ENCODE measurements at places on chromosomes 4 and X.

GRCh38 chr4:103137446-103137827 is 37.8 kb upstream of the BDH2 start:
- DNase-seq: no peak

DNA sequence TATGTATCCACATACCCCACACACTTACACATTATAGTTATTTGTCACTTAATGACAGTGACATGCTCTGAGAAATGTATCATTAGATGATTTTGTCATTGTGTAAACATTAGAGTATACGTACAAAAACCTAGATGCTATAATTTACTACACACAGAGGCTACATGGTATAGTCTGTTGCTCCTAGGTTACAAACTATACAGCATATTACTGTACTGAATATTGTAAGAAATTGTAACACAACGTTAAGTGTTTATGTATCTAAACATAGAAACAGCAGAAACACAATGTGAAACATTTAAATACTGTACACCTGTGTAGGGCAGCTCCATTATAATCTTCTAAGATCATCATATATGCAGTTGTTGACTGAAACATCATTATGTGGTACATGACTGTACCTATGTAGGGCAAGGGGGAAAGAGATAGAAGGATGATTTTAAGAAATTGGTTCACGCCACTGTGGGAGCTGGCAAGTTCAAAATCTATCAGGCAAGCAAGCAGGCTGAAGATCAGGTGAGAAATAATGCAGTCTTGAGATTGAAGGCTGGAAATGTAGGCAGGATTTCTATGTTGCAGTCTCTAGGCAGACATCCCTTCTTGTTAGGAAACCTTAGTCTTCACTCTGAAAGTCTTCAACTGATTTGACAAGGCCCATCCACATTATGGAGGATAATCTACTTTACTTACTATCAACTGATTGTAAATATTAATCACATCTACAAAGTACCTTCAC is 78.0 kb upstream of the CPEB2 start:
- no peak for DNase-seq

GRCh38 chr4:138560448-138560847 is 318.3 kb upstream of the SLC7A11 start:
- DNase-seq: no peak

DNA sequence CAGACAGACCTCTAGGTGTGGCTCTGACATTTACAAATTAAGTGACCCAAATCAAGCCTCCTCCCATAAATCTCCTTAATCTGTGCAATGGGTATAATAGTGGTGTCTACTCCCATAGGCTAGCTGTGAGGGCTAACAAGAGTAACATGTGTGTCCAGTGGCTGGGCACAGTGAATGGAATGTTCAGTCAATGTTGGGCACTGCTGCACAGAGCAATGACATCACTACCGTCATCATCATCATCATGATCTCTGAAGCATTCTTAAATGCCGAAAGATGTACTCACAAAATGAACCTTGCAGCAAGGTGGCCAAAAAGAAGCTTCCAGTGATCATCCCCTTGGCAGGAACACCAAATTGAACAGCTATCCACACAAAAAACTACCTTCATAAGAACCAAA is 43.5 kb downstream of the CHRNA9 start:
- no peak for DNase-seq

DNA sequence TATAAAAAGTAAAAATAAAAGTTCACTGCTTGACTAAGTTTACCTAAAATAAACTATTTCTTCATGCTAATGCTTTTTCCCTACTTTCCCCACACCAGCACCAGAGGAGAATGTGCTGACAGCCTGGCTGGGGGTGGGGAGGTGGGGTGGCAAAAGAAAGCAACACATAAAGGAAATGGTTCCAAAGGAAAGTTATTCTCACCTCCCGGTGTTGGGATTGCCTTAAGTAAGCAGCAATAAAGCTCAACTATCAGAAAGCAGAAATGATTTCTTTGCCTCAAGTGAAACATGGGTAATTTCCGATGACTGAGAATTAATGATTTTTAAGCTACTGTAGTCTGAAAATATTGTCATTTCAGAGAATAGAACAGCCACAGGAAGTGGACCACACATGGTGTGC is 84.5 kb upstream of the DKK2 start:
- DNase-seq: no peak

GRCh38 chrX:81202943-81203342 is 1.0 kb downstream of the SH3BGRL start:
- no peak for DNase-seq

Data from NCI-H345 (cell line).